Activated effector memory CD4-positive, alpha-beta T cell treated with anti-CD3 and anti-CD28 coated beads, Interleukin-2, amount 50 U/mL, for 16 hours (primary cell): ENCODE measurements at places on chromosomes 5 and 9.

- DNase-seq, result no peak
These were observed 246.1 kb upstream of the ANKH start for GRCh38 chr5:15117688-15118087.

DNA sequence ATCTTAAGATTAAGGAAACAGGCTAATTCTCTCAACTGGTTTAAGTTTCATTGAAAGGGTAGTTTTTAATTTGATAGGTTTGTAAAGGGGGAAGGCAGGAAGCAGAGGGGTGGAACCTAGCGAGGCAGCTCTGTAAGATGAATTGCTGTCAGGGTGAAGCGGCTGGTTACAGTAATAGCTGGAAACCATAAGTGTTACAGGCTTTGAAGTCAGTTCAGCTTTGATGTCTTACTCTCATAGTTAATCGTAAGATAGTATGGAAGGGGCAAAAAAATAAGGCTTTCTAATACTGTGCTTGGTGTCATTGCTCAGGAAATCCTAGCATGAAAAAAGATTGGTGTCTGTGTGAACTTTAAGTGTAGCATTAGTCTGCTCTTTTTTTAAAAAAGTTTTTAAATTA, 20.3 kb downstream of the POU5F2 start:
- DNase-seq, result no peak

GRCh38 chr5:152271420-152271819, 133.7 kb downstream of the NMUR2 start:
- DNase-seq, result no peak

DNA sequence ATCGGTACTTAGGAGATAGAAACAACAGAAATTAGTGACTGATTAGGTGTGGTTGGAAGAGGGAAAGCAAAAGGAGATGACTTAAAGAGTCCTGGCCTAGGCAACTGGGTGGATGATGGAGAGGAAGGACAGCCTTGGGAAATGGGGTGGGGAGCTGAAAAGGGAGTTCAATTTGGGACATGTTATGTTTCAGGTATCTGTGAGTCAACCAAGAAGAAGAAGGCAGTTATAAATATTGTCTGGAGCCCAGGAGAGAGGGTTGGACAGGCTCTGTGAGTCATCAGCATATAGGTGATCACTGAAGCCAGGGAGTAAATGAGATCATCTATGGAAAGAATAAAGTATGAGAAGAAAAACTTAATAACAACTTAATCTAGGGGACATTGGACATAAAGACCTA, 357.7 kb downstream of the NPR3 start:
- no peak for DNase-seq

DNA sequence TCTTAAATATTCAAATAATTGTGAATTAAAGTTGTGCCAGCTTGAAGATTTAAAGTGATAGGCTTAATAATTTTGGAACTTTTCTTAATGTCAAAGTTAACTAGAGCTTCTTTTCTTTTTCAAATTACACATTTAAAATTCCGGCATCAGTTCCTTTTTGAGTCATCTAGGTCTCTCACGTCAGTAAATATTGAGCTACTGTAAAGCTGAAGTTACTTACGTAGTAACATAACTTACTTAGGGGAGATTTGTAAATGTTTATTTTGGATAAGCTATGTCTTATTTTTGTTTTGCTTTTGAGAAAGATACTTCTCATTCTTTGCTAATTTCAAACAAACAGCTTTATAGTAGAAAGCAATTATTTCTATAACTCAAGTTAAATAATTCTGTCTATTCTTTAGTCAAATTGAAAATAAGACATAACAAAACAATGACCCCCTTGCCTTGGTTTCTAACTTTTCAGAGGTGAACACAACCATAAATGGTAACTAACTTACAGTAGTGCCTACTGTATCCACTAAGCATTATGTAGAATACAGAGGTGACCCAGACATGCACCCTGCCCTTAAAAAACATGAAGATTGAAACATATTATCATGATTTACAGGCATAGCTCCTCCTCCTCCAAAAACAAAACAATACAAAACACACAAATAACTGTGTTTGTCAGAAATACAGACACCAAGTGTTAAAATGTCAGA, 29.8 kb downstream of the CD274 start:
- no peak for DNase-seq

- DNase-seq, result peak; percentile 85
These were observed 12.5 kb upstream of the CTSL start for GRCh38 chr9:87713278-87713987.
